ENCODE measurements at places on chromosomes 7 and 10.
A peak's percentile ranks its signal among the peaks of the same experiment; 100 is the strongest.

- no peak for DNase-seq
Measured at GRCh38 chr7:47340517-47340916, 241.4 kb downstream of the TNS3 start.

GRCh38 chr10:98425511-98426352 lies 10.8 kb upstream of the PYROXD2 start:
- DNase-seq = peak; percentile 26

- no peak for DNase-seq
Measured at GRCh38 chr7:44982535-44982923, 3.7 kb upstream of the MYO1G start.

DNA sequence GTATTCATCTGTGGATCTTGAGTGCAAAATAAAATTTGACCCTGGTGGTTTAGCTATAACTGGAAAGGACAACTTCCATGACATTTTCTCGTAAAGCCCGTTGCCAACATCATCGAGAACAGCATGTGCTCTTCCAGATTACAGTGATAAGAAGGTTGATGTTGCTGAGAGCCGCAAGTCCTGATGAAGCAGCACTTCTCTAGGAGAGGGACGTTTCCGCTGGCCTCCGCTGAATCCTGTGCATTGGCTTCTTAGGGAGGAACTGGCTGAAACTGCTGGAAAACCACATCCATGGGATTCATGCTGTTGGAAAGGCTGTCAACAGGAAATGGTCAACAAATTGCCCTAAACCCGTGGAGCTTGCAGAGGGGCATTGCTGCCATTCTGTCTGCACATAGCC lies 21.4 kb upstream of the ABCB5 start:
- DNase-seq = no peak

- DNase-seq = no peak
Measured at GRCh38 chr10:25575343-25575742, 358.7 kb upstream of the MYO3A start.

DNA sequence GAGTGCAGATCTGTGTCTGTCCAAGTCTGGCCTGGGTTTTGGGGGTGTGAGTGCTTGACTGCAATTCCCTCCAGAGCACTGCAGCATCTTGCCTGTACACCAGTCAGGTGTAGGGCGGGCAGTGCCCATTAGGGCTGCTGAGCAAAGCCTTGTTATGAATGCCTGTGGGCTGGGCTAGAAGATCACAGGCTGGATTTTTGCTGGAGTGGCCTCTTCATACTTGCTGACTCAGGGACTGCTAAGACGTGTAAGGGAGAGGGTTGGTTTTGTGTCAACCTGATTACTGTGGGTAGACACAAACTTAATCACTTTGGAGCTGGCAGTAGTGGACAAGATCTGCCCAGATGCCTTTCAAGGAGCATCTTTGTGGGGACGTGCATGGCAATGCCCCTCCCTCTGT lies 29.6 kb downstream of the DMBT1 start:
- DNase-seq = no peak

GRCh38 chr10:73529089-73529832 lies 33.4 kb upstream of the PPP3CB start:
- DNase-seq = peak; percentile 5

GRCh38 chr7:139640681-139641080 lies 117.2 kb downstream of the CLEC2L start:
- no peak for DNase-seq

DNA sequence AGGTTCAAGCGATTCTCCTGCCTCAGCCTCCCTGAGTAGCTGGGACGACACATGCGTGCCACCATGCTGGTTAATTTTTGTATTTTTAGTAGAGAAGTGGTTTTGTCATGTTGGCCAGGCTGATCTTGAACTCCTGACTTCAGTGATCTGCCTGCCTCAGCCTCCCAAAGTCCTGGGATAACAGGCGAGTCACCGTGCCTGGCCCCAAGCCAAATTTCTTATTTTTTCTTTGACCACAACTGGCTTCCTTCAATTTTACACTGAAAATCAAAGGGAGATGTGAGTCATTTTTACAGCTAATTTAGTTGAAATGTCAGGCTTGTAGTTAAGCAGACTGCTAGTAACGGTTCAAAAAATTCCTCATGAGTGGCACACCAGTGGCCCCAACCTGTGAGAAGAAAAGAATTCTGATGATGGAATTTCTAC lies 7.8 kb downstream of the RNF216 start:
- DNase-seq = peak; percentile 65

GRCh38 chr7:92655346-92655884 lies 65.2 kb upstream of the FAM133B start:
- no peak for DNase-seq

Data from T1000 (cell line).